ENCODE measurements at places on chromosomes 5 and 9. TPM values are rescaled to one million over a fixed set of nuclear protein-coding genes. Genes with fewer than 3 reads are reported as not detected.

Gene NMUR2
- total RNA-seq = 0.06 TPM

Gene NSG2
- not detected for total RNA-seq

Gene LCP2
- total RNA-seq = not detected

Gene TTC39B
- total RNA-seq = 1.0 TPM

Gene SLC34A1
- total RNA-seq = not detected

Gene CENPK
- 33.5 TPM for total RNA-seq

Gene ZDHHC11B
- 1.2 TPM for total RNA-seq

Gene PDZD2
- 0.21 TPM for total RNA-seq

Gene HK3
- total RNA-seq = not detected

Gene OLFML2A
- 25.3 TPM for total RNA-seq

Gene ELOVL7
- 15.6 TPM for total RNA-seq

Gene TLX3
- not detected for total RNA-seq

Gene UCK1
- 18.5 TPM for total RNA-seq

Gene COL5A1
- total RNA-seq = 37.9 TPM

Gene TAF11L12
- total RNA-seq = not detected

Gene ZNF300
- total RNA-seq = 3.0 TPM

Gene RXFP3
- not detected for total RNA-seq

Gene FRRS1L
- 0.15 TPM for total RNA-seq

Gene ADAMTSL1
- not detected for total RNA-seq

Gene ZFP2
- 0.05 TPM for total RNA-seq

Gene PPIP5K2
- total RNA-seq = 24.0 TPM

Gene CTXN3
- total RNA-seq = not detected

Gene PRLR
- total RNA-seq = not detected

Gene SPATA31D4
- not detected for total RNA-seq

Gene IRX4
- 0.23 TPM for total RNA-seq

Gene IL9
- total RNA-seq = not detected

Gene AK8
- 0.89 TPM for total RNA-seq

Gene TSSK1B
- total RNA-seq = not detected

Gene S100Z
- not detected for total RNA-seq

Gene PLGRKT
- total RNA-seq = 25.5 TPM

Gene GALT
- 13.9 TPM for total RNA-seq

Gene FOXD4L5
- 0.10 TPM for total RNA-seq

Gene KIF20A
- total RNA-seq = 47.9 TPM

Gene PCDHA6
- not detected for total RNA-seq

Measured in A549 treated with DMSO at 1 μM for 4 hours (cell line).